ENCODE measurements at places on chromosomes 13 and 19.
A peak's percentile ranks its signal among the peaks of the same experiment; 100 is the strongest.

- no peak for DNase-seq
These were observed 240.4 kb downstream of the KCNRG start for GRCh38 chr13:50255639-50256038.

DNA sequence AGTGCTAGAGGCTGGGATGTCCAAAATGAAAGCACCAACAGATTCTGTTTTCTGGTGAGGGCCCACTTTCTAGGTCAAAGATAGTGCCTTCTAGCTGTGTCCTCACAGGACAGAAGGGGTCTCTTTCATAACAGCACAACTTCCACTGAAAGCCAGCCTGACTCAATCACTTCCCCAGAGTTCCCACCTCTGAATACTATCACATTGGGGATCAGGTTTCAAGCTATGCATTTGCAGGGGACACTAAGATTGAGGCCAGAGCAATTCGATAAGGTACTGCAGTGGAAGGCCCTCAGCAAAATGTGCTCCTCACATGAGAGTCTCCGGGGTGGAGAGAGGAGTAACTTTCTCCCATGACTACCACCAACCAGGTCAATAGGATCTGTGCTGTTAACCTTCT is 1501.5 kb downstream of the EFNB2 start:
- no peak for DNase-seq

DNA sequence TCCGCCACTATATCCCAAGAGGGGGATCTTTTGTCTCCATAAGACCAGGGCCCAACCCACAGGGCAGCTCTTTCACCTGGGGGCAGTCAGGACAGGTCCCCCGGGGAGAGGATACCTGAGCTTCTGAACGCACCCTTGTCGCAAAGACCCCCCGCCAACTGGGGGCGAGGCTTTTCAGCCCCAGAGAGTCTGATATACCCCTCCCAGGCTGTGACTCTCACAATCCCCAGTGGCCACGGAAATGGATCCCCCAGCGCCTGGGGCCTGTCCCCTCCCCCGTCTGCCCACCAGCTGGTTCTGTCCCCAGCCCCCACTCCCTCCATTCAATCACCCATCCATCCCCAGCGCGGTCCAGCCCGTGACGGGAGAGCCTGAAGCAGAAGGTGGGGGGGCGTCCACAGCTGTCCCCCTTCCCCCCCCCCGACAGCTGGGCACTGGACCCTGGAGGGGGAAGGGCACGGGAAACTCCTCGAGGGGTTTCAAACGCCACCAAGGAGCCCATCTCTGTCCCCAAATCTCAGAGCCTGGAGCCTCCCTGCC is 823 bp downstream of the DOCK6 start:
- DNase-seq, result no peak

GRCh38 chr19:42081584-42082203 is 5.7 kb downstream of the ZNF574 start:
- no peak for DNase-seq

DNA sequence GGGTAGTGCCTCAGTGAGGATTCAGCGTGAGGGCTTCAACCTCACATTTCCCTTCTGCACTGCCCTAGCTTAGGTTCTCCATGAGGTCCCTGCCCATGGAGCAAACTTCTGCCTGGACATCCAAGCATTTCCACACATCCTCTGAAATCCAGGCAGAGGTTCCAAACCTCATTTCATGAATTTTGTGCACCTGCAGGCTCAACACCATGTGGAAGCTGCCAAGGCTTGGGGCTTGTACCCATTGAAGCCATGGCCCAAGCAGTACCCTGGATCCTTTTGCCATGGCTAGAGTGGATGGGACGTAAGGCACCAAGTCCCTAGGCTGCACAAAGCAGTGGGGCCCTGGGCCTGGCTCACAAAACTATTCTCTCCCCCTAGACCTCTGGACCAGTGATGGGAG is 877.1 kb upstream of the KLHL1 start:
- no peak for DNase-seq

DNA sequence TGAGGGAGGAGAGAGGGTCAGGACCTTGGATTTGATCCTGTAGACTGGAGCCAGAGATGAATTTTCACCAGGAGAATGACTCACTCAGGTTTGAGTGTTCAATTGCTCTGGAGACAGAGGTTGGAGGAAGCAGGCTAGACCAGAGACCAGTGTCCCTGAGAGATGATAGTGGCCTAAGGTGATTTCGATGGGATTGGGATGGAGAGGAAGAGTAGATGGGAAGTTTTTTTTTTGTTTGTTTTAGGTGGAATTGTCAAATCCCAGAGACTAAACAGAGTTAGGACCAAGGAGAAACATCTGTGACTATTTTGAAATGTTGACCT is 2.3 kb downstream of the CEBPG start:
- DNase-seq, result no peak

DNA sequence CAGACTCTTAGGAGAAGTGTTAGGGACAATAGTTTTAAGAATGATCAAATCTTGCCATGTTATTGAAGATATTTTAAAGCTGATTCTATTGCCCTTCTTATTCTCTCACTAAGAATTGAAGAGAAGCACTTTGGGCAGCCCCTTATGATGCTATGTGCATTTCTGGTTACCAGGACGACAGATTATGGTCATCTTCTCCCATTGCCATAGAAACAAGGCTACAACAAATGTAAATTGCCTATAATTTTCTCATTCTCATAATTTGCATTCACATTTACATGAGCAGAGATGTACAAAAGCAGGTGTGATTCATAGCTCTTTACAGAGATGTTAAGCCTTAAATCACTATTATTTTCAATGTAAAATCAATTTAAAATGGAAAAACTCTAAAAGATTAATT is 137.3 kb upstream of the PCDH9 start:
- DNase-seq, result no peak

GRCh38 chr13:19239114-19239860 is 57.7 kb upstream of the TUBA3C start:
- no peak for DNase-seq

DNA sequence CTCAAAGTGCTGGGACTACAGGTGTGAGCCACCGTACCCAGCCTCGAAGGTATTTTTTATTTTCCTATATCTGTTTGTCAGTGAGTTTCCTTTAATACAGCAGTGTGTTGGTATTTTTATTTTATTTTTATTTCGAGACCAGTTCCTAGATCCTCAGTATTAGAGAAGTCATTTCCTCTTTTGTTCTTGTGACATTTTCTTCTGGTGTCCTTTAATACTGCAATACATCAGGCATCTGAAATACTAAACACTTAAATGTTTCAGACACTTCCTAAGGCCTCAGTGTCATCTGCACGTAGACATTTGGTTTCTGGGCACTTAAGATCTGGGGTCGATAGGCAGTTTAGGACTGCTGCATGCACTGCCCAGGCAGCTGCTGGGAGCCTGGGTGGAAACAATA is 22.5 kb downstream of the GATAD2A start:
- DNase-seq, result no peak

- no peak for DNase-seq
These were observed 173.7 kb downstream of the TBC1D4 start for GRCh38 chr13:75308222-75308621.

GRCh38 chr13:102771298-102772041 is 2.1 kb downstream of the TEX30 start:
- no peak for DNase-seq

GRCh38 chr13:87622971-87623370 is 48.2 kb upstream of the SLITRK5 start:
- no peak for DNase-seq

- DNase-seq, result no peak
These were observed 948.3 kb downstream of the SLITRK1 start for GRCh38 chr13:82934000-82934399.

GRCh38 chr13:80180740-80181355 is 160.1 kb downstream of the SPRY2 start:
- DNase-seq, result no peak

- no peak for DNase-seq
These were observed 45.3 kb upstream of the ANKRD10 start for GRCh38 chr13:110960204-110960603.

GRCh38 chr13:73985783-73986182 is 148.4 kb downstream of the KLF12 start:
- DNase-seq, result no peak

DNA sequence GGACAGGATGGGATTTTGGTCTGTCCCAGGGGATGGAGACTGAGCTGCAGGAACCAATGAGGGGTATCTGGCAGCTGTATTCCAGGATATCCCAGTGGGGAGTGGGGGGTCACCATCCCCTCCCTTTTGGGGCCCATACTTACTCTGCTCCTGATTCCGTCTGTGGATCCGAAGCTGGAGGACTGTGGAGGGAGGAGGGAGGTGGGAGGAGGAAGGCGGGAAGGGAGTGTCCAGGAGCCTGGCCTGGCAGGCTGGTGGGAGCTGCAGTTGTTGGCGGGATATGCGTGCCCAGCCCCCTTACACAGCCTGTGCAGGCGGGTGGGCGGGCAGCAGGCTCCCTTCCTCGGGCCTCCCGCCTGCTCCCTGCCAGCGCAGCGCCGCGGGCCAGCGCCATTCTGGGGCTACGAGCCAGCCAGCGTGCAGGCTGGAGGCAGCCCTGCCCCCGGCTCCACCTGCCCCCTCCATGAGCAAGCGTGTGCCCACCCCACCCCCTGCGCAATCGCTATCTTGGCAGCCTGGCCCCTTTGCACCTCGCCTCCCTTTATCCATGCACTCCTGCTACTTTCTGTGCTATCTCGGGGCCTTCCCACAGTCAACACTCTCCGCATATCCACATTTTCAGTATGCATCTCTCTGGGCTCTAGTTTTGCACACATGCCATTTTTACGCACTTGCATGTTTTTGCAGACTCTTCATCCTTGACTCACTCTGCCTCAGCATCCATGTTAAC is 2.8 kb downstream of the MAMSTR start:
- DNase-seq, result no peak

DNA sequence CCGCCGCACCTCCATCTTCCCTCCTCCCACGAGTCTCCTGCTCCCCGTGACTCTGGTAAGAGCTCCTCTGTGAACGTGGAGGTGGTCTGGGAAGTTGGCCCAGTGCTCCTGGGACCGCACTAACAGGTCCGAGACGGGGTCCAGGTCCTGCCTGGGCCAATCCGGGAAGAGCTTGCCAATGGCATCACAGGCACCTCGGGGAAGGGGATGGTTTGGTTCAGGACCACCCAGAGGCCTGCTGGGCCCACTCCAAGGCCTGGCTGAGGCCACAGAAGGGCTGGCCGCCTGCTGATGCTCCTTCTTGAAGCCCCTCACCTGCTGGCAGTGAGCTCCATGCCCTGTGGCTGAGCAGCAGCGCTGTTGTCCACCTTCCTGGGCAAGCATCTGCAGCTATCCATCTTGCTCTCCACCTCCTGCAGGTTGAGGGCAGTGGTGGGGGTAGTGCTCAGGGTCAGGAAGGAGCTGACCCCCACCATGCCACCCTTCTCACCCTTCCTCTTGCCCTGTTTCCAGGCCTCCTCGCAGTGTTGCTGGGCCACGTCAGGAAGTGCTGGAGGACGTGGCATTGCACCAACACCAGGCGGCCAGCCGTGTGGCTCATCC is 41.2 kb upstream of the TPM4 start:
- DNase-seq, result no peak

- no peak for DNase-seq
These were observed 6.6 kb upstream of the TPTE2 start for GRCh38 chr13:19567820-19568534.

GRCh38 chr19:7961920-7962626 is 18.6 kb upstream of the TIMM44 start:
- DNase-seq, result no peak

GRCh38 chr19:1799695-1800342 is 12.3 kb downstream of the ATP8B3 start:
- DNase-seq, result no peak

GRCh38 chr19:2993579-2993978 is 16.2 kb downstream of the TLE6 start:
- DNase-seq, result no peak

DNA sequence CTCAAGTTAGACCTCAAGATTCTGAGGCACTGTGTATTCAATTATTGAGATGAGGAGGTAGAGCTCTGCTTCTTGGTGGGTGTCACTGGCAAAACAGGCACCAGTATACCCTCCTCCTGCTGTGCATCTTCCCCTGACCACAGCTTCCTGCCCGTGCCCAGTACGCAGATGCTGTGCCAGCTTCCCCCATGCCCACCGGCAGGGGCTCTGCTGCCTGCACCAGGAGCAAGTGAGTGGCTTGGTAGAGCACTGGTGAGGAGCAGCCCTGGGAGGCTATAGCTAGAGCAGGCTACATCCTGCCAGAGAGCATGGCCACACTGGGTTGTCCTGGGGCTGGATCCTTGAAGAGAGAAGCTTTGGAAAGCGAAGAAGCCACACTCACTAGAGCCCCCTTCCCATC is 21.0 kb upstream of the RNF17 start:
- no peak for DNase-seq

DNA sequence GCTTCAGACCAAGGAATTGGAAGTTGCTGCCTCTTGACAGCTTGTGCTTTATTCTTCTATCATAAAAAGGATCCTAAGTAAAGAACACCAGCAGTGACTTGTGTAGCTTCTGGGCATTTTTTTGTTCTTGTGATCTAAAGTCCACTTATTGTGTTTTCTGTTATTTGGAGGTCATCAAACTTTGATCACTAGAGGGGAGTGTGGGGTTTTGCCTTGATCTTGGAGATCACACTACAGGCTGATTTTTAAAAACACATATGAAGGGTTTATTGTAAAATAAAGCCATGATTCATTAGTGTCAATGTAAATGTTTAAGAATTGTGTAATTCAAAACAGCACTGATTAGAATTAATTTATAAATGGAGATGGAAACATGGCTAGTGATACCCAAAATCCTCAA is 328.7 kb upstream of the EDNRB start:
- no peak for DNase-seq

- no peak for DNase-seq
These were observed 134.0 kb downstream of the USP12 start for GRCh38 chr13:27037571-27037970.

- DNase-seq, result no peak
These were observed 21.7 kb downstream of the SIPA1L3 start for GRCh38 chr19:37928527-37929286.

DNA sequence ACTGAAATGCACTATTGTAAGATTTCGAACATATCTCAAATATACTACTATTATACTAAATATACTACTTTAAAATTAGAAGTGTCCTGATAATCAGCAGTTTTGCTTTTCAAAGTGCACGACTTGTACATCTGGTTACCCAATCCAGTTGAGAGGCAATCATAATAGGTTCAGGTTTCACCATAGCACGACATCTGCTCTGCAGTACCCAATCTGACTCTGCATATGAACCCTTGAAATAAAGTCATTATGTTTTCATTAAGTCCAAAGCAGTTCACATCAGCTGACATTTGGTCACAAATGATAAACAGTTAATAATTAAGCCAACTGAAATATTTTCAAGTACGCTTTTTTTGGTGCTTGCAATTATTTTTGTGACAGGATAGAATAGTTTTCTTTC is 90.6 kb downstream of the PCDH9 start:
- no peak for DNase-seq

GRCh38 chr13:31274390-31274789 is 74.6 kb downstream of the B3GLCT start:
- no peak for DNase-seq

GRCh38 chr19:17902701-17903100 is 30.1 kb upstream of the CCDC124 start:
- DNase-seq, result no peak

DNA sequence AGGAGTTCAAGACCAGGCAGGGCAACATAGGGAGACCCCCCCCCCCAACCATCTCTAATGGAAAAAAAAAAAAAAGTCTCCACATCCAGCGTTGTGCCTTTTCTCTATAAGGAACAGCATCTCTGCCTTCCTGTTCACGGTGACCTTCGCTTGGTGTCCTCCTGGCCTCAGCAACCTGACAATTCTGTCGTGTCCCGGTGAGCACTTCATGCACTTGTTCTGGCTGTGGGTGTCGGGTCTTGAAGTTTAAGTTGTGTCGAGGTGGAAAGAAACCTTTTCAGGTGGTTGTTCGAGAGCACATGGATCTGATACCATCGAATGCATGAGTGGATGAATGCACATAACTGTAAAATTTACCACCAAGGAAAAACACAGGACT is 594 bp downstream of the ZNF559 start:
- DNase-seq, result no peak

- peak; percentile 47 for DNase-seq
These were observed 1.5 kb upstream of the BCAT2 start for GRCh38 chr19:48812094-48812929.
